ENCODE measurements at places on chromosomes 2 and 18.

- peak; percentile 18 for DNase-seq
Observed at GRCh38 chr18:22318745-22319407, 98.8 kb downstream of the CTAGE1 start.

DNA sequence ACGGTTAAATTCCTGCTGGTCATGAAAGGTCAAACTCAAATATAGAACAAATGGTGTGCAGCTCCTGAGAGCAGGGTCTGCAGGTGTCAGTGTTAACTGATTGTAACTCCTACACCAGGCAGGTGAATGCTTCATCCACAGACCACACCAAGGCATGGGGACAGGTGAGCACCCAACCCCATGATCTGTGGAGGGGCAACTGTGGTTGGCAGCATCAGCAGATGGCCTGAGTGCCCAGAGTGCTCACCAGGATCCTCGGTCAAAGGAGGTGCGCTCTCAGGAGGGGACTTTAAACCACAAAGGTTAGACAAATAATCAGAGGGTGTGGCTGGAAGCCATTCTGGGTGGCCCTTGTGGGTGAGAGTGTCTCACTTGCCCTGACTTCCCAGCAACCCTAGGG, 44.5 kb downstream of the PTGR3 start:
- DNase-seq: no peak

- DNase-seq: no peak
Observed at GRCh38 chr2:125561302-125561701, 1094.7 kb upstream of the GYPC start.

DNA sequence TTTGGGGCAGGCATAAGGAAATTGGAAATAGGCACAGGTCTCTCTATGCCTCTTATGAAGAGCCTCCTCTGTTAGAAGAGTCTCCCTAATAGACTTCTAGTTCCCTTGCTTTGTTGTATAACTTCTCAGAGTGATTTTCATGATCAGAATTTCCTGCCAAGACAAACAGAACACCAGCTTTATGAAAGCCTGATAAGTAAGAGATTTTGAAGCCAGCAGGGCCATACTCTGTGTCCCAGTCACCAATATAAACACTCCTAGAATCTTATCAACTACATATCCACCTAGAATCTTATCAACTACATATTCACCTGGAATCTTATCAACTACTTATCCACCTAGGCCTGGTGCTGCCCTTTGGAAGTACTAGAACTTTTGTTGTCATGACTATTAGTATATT, 579.5 kb downstream of the ARHGAP15 start:
- DNase-seq: no peak

DNA sequence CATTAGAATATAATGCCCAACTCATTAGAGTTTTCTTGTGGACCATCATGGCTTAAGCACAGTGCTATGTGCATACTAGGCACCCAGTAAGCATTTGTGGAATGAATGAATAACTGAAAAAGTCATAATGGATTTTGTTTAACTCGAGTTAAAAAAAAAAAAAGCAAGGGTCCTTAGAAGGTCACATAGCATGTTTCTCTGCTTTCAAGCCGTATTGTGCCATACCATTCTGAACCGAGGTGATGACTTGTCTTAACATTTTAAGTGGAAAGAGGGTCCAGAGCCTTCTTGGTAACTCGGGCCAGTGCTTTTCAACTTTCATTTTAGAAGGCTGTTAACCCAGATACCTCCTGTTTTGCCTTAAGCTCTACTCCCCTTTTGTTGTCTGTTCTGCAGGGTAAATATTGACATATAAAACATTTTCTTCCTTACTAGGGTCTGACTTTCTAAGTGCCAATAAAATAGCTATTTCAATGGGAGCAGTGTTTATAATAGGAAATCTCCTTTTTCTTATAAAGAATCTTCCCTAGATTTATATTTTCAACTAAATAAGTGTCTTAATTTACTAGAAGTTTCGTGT, 787 bp upstream of the ADGRF3 start:
- no peak for DNase-seq

DNA sequence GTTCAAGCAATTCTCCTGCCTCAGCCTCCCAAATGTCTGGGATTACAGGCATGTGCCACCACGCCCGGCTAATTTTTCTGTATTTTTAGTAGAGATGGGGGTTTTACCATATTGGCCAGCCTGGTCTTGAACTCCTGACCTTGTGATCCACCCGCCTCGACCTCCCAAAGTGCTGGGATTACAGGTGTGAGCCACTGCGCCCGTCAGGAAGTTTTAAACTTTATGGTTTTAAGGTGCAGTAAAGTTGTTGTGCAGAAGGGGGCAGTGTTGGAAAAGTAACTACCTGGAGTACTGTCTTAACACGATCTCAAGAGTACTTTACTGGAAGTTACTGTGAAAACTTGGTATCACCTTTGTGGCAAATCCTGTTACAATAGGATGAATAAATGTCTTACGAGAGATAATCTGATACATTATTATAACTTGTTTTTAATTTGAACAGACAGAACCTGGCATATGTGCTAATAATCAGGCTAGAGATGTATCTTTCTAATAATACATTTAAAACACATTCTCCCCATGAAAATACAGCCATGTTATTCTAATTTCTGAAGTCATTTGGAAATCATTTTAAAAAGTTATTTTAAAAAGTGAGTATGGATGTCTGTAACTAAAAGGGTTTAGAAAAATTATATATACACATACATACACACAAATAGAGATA, 10.8 kb downstream of the SPDYA start:
- DNase-seq: peak; percentile 74

- no peak for DNase-seq
Observed at GRCh38 chr2:207754498-207755383, 15.0 kb downstream of the FZD5 start.

GRCh38 chr2:173002751-173003541, 72.7 kb upstream of the MAP3K20 start:
- DNase-seq: no peak

DNA sequence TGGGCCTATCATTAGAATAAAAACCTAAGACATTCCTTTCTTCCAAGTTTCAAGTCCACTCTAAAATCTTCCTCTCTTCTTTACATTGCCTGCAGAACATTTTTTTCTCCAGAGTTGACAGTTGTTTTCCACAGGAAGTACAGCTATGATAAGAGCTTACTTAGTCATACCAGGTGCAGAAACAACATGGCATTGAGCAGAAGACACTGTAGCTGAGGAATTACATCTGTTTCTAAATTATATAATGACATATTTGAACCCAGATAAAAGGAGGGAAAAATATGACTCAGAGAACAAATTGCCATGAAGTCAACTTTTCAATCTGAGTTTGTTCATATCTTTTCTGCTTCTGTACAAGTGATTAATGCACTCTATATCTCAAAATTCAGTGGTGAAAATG, 30.2 kb downstream of the CMPK2 start:
- peak; percentile 61 for DNase-seq

DNA sequence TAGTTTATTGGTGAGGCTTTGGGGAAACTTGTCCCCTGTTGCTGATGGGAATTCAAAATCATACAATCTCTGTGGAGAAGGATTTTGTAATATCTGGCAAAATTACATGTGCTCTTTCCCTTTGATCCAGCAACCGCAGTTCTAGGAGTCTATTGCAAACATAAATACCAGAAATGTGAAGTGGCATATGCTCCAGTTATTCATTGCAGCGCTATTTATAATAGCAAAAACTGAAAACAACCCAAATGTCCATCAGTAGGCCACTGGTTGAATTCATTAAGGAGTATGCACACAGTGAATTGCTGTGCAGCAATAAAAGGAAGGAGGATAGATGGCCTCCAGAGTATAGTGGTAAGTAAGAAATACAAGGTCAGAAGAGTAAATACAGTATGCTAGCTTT, 76.5 kb downstream of the HNRNPLL start:
- DNase-seq: no peak

- peak; percentile 40 for DNase-seq
Observed at GRCh38 chr2:228777855-228778355, 493.2 kb downstream of the PID1 start.

GRCh38 chr2:80111185-80111584, 193.4 kb downstream of the LRRTM1 start:
- no peak for DNase-seq
